Thoracic aorta (tissue), 2 donors: ENCODE measurements at places on chromosomes 4 and X. TPM values are rescaled to one million over a fixed set of nuclear protein-coding genes. Genes with fewer than 3 reads are reported as not detected.

The NOX1 gene
- total RNA-seq: not detected

The DUSP21 gene
- not detected for total RNA-seq

- DNase-seq: no peak
These were observed 408.6 kb downstream of the PPP3CA start for GRCh38 chr4:100938698-100939097.

DNA sequence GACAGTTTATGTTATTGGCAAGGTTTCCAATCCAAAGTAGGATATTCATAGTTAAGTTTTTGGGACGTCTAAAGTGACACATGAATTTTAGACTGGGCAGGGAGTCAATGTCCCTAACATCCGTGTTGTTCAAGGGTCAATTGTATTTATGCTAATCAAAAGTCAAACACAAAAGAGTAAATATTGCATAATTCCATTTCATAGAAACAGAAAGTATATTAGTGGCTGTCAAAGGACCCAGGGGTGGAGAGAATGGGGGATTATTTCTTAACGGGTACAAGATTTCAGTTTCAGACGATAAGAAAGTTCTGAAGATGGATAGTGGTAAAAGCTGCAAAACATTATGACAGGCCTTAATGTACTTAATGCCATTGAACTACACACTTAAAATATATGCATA, 971.8 kb upstream of the AGA start:
- no peak for DNase-seq

GRCh38 chrX:21659320-21659719, 1.2 kb upstream of the KLHL34 start:
- DNase-seq: no peak

- DNase-seq: no peak
These were observed 242.9 kb upstream of the PRPS2 start for GRCh38 chrX:12548341-12548740.

DNA sequence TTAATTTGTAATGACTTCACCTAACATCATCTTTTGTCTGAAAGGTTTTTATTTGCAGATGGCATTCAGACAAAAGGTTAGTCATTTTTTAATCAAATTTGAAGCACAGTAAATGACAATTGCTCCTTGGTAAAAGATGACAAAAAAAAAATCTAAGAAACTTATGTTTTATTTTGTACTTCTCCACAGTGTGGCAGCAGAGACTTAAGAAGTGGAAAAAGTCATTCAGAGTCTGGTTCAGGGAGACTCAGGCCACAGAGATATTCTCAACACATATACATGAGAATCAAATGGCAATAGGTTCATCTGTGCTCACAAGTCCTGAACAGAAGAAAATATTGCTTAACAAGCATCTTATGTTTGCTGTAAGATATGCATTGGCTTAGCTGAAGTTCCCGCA, 436.2 kb downstream of the KCNIP4 start:
- no peak for DNase-seq
